ENCODE measurements at places on chromosomes 3 and 15. TPM values are rescaled to one million over a fixed set of nuclear protein-coding genes. Genes with fewer than 3 reads are reported as not detected.

- no peaks in the 10 kb centered on the region for H3K36me3 ChIP-seq
- H3K4me3 ChIP-seq, result peak overlapping the region; percentile 66
- peaks cover 58% of the 10 kb centered on the region for H3K27me3 ChIP-seq
- no peak for DNase-seq
- no peak overlapping the region for H3K27ac ChIP-seq
Observed at GRCh38 chr3:129000742-129001100, 383 bp upstream of the EFCC1 start.

DNA sequence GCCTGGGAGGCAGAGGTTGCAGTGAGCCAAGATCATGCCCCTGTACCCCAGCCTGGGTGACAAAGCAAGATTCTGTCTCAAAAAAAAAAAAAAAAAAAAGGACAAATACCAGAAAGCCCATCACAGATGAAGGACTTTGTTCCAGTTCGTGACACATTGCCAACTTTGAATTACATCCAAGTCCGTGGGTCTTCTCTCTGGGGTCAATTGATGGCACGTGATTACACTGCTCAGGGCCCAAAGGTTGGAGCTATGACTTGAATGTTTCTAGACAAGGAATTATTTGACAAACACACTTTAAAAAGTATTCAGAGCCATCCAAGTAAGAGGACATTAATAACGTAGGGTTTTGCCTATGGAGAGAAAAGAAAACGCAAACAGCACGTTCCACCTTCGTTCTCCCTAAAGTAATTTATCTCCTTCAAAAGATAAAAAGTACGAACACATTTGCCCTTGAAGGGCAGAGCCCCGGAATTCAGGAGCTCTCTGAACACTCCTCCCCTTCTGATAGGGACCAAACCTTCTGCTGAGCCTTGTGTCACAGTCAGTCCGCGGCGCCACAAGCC is 31.3 kb upstream of the ST3GAL6 start:
- peak overlapping the region; percentile 63 for H3K27ac ChIP-seq
- no peak for DNase-seq
- H3K27me3 ChIP-seq, result no peaks in the 10 kb centered on the region
- H3K36me3 ChIP-seq, result peaks cover 5% of the 10 kb centered on the region
- H3K4me3 ChIP-seq, result peak overlapping the region; percentile 89

- H3K4me3 ChIP-seq, result no peak overlapping the region
- H3K27me3 ChIP-seq, result peaks cover 6% of the 10 kb centered on the region
- H3K4me1 ChIP-seq, result no peaks in the 10 kb centered on the region
- DNase-seq, result no peak
- no peaks in the 10 kb centered on the region for H3K36me3 ChIP-seq
- no peak overlapping the region for H3K27ac ChIP-seq
Observed at GRCh38 chr3:39668420-39668819, 141.0 kb upstream of the MYRIP start.

DNA sequence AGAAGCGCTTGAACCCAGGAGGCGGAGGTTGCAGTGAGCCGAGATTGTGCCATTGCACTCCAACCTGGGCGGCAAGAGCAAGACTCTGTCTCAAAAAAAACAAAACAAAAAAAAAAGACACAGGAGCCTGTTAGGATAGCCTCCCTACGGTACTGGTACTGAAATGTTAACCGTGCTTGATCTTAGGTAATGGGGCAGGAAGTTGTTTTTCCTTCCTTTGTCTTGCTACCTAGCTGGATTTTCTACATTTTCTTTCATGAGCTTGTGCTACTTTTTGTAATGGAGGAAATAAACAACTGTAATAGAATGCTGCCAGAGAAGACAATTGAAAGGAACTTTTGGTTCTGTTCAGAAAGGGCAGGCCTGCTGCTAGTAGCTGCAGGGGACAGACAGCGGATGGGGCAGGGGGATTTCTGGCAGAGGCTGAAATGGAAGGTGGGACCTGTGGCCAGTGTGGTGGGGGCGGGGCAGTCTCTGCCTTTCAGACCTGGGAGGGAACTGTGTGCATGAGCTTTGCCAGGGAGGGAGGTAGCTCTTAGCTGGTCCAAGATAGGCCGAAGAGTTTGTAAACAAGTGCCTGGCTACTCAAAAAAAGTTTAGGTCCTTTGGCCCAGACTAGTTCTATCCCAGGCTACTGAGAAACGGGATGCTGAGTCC is 49.0 kb upstream of the SEMA4B start:
- H3K27ac ChIP-seq, result no peak overlapping the region
- no peaks in the 10 kb centered on the region for H3K27me3 ChIP-seq
- H3K4me1 ChIP-seq, result peaks cover 4% of the 10 kb centered on the region
- no peak for DNase-seq

DNA sequence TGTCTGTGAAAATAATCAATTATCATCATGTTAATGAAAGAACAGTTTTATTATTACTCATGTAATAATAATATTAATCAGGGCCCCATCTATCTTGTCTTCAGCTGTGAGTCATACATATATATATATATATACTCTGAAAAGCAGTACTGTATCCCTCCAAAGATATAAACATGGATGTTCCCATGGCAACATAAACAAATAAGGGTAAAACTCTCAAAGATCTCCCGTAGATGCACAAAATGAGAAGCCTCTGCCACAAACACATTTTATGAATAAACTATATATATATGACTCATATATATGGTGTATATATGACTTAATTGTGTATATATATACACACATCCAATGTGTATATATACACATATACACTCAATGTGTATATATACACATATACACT is 163.8 kb upstream of the ARHGEF26 start:
- H3K27ac ChIP-seq, result no peak overlapping the region
- H3K36me3 ChIP-seq, result no peaks in the 10 kb centered on the region
- no peak for DNase-seq
- H3K27me3 ChIP-seq, result peaks cover 13% of the 10 kb centered on the region
- H3K4me3 ChIP-seq, result no peak overlapping the region

DNA sequence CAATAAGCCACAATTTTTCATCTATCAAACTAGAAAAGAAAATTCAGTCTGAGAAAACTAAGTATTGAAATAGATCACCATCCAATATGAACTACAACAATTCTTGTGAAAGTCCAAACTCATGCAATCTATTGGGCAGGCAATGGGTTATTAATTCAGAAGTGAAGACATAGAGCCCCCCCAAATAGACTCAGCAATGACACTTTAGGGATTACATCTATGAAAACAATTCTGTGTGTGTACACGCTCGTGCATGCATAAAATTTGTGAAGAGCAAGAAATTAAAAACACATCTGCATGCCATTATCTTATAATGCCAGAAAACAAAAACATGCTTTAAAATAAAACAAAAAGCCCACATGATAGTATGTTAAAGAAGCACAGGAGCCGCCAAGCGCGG is 151.3 kb downstream of the NR1I2 start:
- H3K27me3 ChIP-seq, result no peaks in the 10 kb centered on the region
- no peak overlapping the region for H3K27ac ChIP-seq
- DNase-seq, result no peak
- no peaks in the 10 kb centered on the region for H3K36me3 ChIP-seq

DNA sequence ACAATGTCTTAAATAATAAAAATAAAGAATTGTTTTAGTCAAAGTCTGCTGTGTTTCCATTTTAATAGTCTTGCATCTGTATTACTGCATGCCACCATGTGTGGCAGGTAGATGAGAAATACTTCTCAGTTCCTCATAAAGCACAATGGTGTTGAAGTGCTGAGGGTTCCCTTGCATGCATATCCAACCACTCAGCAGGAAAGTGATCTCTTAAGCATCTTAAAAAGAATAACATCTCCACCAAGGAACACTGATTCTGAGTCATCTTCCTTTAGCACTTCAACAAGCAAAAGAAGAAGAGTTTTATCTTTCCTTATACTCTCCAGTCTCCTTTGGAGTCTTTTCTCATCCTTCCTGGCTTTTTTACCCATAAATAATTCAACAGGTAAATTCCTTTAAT is 602.0 kb downstream of the TBL1XR1 start:
- no peaks in the 10 kb centered on the region for H3K36me3 ChIP-seq
- no peak overlapping the region for H3K27ac ChIP-seq
- peaks cover 6% of the 10 kb centered on the region for H3K27me3 ChIP-seq

Gene LRRC2
- total RNA-seq, result 1.2 TPM

Gene ADGRG7
- total RNA-seq, result not detected

Gene XCR1
- not detected for total RNA-seq

Gene ASB14
- not detected for total RNA-seq

Gene GATA2
- 0.91 TPM for total RNA-seq

All from osteocyte (in vitro differentiated cells).